KBM-7 (cell line): ENCODE measurements at places on chromosomes 2 and 18.

DNA sequence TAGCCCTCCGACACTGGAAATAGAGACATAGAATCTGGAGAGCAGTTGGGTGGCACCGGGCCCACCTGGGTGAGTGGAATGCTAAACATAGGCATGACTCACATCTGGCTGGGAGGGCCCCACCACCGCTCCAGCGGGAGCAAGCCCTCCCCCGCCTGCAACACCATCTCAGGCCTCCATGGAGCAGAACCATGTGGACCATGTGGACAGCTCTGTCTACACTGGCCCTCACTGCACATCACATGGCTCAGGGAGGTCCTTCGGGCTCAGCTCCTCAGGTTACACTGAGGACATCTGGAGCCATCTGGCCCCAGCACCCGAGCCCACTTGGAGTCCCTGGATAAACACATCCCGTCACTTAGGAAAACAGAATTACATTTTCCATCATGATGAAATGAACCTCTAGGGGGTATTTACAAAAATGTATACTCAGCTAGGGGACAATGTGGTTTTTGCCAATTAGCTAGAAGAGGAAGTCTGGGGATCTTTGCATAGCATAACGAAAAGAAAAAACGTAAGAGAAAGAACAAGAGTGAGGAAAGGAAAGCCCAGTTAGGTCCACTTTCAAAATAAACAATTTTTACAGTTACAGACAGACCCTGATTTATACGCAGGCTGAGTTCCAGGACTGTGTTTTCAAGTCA lies 30.7 kb upstream of the MLPH start:
- peak; percentile 61 for DNase-seq

GRCh38 chr2:146312899-146313298 lies 1531.9 kb upstream of the ACVR2A start:
- peak; percentile 28 for DNase-seq

- DNase-seq: no peak
Observed at GRCh38 chr2:182587831-182588230, 128.2 kb upstream of the DNAJC10 start.

DNA sequence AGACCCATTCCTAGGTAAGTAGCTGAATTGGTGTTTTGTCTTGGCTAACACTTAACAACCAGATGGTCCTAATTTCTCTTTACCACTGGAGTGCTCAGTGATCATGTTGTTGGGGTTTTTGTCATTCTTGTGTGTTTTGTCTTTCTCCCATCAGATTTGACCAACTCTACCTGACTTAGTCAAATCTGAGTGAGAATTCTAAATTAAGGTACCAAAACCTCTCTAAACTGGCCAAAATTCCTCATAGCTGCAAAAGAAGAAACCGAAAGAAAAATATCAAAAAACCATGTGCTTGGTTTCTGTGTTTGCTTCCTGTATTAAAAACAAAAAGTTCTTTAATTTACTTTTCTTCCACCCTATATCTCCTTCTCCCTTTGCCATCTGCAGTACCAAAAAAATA lies 350.7 kb upstream of the SPHKAP start:
- no peak for DNase-seq

DNA sequence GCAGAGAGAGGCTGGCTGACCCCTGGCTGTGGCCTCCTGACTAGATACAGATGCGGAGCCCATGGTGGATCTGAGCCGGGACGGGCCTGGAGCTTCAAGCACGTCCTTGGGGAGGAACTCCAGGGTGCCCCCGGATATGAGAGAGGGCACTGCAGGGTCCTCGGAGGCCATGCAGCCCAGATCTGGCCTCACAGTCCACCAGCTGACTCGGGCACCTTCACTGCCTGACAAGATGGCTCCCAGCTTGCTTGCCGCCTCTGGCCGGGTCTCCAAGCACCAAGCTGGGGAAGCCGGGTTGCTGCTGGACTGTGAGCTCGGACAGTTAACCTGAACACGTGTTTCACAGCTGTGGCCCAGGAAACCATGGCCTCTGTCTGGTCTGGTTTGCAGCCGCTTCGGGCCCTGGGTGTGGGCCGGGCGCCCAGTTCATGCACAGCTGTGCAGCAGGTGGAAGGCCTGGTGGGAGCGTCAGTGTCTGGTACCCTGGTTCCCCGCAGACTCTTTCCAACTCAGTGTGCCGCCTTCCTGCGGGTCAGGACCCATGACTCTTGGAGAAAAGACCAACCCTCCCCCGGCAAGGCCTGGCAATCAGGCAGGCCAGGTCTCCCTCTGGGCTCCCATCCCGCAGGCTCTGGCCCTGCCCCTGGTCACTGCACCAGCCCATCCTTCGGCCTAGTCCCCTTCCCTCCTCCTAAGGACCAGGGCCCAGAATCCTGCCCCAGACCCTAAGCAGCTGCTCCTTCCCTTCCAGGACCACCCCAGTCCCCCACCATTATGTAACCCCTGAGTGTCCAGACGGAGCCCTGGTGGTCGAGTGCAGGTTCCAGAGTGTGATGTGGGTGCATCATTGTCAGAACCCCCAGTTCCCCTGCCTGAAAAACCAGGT lies 74.6 kb upstream of the OTOS start:
- DNase-seq: no peak

DNA sequence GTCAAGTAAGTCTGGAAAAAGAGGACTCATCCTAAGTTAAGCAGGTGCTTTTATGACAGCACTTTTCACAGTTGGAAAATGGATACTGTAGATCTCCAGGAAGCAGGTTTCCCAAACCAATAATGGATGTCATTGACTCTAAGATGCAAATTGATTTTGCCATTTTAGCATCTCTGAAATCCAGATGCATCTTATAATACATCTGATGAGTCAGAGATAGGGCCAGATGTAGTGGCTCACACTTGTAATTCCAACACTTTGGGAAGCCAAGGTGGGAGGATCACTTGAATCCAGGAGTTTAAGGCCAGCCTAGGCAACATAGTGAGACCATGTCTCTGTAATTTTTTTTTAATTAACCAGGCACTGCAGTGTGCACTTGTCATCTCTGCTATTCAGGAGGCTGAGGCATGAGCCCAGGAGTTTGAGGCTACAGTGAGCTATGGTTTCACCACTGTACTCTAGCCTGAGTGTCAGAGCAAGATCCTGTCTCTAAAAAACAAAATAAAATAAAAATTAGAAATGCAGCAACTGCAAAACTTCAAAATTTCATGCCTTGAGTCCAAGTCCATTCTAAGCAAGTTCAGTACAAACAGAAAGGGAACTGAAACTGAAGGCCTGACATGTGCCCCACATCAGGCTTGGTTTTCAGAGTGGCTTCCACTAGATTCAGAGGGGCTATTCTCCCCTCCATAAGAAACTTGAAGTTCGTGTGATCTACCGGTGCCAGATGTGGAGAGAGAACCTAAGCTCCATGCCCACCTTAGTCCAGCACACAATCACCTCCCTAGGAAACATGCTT lies 267.8 kb upstream of the NCKAP5 start:
- no peak for DNase-seq

DNA sequence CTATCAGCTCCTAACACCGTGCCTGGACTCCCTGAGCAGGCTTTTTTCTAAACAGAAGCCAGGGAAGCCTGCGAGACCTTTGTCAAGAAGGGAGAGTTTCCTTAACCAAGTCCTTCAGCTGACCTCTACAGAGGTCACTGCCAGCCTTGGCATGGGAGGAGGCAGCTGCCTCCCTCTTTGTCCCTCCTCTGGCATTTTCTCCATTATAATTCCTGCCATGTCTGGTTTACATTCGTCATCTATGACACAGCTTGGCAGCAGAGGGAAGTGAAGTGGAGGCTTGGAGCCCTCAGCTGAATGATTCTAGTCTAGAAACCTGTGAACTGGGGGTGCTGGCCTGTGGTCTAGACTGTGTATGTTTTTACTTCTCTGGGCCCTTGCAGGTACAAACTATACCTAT lies 22.5 kb downstream of the LIPG start:
- DNase-seq: no peak

DNA sequence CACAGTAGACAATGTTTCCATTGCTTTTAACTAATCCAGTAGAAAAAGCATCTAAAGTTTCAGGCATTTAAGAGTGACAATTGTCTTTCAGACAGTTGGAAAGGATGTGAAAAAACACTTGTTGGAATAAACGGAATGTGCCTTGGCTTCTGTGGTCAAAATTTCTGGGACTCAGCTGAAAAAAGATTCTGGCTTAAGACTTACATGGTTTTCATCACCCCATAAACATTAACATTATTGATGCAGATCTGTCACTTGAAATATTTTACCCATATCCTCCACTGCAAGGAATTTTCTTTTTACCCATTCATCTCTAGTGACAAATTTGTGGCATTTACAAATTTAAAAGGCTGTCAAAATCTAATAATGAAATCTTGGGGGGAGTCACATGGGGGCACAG lies 166.0 kb downstream of the SRBD1 start:
- no peak for DNase-seq

- no peak for DNase-seq
Observed at GRCh38 chr18:47809420-47809819, 121.0 kb downstream of the SMAD2 start.

GRCh38 chr2:238684362-238685326 lies 163.2 kb upstream of the TWIST2 start:
- DNase-seq: no peak

DNA sequence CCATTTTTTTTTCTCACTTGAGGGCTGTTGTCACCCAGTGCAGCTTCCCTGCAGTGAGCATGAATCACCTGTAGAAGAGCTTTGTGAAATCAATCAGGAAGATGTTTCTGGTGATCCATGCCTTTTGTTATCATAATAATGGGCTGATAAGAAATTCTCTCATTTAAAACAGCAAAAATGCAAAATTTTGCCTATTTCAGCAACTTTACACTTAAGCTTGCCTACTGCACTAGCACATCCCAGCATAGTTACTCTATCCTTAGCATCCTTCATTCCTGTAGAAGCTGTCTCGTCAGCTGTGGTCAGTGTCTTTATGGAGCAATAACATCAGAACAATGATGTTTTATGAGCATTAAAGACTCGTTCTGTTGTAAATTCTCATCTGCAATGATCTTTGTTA lies 178.6 kb upstream of the ZNF804A start:
- no peak for DNase-seq

GRCh38 chr2:126827371-126827770 lies 71.3 kb upstream of the TEX51 start:
- no peak for DNase-seq

DNA sequence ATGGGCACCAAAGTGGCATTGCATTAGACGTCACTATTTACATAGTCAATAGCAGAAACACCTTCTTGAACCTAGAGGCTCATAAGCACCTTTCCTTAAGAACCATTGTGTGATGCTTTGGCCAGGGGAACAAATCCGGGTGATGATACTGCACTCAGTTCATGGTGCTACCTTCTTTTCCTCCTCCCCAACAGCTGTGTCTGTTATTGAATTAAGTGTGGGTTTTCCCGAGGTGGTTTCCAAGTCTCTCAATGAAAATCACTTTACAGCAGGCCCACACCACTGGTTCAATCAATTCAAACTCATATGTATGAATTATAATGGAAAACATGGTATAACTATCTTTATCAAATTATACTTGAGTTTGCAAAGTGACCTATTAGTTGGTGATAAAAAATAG lies 9.3 kb upstream of the EFEMP1 start:
- DNase-seq: no peak

GRCh38 chr2:3913166-3913565 lies 209.8 kb downstream of the DCDC2C start:
- DNase-seq: no peak

GRCh38 chr2:228657807-228658402 lies 476.4 kb upstream of the SPHKAP start:
- peak; percentile 28 for DNase-seq

GRCh38 chr2:609449-609848 lies 67.8 kb downstream of the TMEM18 start:
- DNase-seq: no peak

DNA sequence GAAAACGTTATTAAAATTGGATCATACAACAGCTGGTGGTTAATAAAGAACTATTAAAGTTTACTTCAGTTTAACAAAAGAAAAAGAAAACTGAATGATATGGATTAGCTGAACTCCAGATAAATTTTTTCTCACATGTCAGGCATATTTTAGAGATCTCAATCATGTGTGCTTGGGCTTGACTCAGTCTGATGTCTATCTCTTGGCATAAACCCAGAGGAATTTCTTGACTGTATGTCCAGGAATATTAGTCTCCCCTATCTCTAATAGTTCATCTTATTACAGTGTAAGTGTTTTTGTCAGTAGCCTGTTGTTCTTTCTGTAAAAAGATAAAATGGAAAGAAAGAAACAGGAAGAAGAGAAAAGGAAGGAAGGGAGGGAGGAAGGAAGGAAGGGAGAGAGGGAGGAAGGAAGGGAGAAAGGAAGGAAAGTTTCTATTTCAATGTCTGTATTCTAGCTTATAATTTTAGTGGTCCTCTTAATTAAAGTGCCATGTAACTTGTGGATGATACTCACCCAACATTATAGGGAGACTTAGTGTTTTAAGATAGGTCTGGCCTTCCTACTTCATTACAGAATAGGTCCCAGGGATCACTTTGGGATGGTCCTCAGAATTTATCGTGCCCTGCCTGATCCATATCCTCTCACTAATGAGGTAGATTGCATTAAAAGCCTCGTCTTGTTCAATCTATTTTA lies 99.7 kb upstream of the UGP2 start:
- no peak for DNase-seq

GRCh38 chr18:49174478-49174877 lies 223.7 kb upstream of the SMAD7 start:
- no peak for DNase-seq

- no peak for DNase-seq
Observed at GRCh38 chr2:127961729-127962128, 66.1 kb downstream of the SAP130 start.

DNA sequence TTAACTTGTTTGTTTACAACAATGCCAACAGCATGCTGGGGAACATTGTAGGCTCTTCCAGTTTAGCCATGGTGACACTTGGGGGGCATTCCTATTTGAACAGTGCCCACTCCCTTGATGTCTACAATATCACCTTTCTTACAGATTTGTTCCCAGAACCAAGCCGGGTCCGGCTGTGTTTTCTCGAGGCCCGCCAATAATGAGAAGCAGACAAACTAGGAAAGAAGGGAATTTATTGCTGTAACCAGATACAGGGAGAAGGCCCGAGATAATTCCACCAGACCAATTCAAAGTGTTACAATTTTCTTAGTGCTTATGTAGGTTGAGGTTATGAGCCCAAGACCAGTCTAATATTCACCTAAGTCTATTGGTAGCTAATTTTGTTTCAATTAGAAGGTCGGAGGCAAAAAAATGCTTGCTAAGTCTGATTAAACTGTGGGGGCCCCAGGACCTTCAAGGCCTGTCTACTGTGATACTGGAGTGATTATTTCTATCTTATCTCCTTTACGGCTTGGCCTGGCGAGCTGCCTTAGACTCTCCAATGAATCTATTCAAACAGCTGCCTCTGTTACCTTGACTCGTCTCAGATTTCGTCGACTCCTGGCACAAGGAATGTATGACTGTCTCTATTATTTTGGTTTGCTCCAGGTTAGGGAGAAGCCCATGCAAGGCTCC lies 59.1 kb upstream of the PSME4 start:
- no peak for DNase-seq
